ENCODE measurements at places on chromosomes 7 and 10. TPM values are rescaled to one million over a fixed set of nuclear protein-coding genes. Genes with fewer than 3 reads are reported as not detected.

DNA sequence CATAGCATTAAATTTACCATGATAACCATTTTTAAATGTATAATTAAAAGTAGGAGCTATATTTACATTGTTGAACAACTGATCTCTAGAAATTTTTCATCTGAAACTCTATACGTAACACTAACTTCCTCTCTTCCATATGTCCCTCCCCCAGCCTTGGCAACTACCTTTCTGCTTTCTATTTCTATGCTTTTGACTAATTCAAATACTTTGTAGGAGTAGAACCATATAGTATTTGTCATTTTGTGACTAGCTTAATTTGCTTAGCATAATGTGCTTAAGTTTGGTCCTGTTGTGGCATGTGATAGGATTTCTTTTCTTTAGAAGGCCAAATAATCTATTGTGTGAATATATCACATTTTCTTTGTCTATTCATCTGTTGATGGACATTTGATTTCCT lies 225.3 kb upstream of the POT1 start:
- DNase-seq, result no peak

DNA sequence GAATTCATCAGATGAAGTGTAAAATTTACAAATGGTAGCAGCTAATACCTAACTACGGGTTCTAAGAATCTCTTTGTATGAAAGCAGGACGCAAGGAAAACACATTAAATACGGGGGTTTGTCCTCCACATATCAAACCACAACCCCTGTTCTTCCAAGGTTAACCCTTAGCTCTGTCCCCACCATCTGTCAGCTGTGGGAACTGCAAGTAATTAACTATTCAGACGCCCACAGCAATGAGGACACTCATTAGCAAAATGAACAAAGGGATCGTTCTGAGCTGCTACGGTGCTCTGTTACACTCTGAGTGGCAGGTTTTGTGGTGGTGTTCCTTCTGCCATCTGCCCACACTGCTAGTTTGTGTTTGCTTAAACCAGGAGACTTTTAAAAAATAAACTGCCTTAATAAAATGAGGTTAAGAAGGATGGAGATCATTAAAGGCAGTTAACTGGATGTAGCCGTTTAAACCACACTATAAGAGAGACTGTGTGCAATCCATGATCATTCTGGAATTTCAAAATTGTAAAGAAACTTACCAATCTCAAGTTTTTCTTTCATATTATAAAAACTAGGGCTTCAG lies 51.4 kb downstream of the C10orf67 start:
- DNase-seq, result peak; percentile 68

DNA sequence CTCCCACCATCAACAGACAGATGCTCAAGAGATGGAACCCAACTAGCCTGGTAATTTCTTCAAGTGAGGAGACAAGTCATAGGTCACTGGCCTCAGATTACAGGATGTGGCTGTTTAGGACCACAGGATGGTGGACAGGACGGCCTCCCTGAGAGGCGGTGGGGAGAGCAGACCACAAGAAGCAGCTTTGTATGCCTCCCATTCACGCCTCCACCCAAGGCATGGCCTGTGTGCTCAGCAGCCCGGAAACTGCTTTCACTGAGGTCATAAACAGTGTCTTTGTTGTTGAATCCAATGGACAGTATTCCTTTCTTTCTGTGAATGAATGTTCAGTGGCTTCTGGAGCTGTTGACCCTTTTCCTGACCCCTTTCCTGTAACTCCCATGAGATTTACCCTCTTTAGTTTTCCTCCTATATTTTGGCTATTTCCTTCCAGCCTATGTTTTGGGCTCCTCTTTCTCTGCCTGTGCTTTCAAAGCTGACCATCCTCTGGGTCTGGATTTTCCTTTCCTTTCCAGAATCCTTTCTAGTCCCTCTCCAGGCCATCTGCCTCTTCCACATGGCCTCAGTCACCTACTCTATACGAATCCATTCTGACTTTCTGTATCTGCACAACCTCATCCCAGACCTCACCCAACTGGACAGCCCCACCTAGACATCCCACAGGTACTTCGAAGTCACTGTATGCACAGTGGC lies 32.4 kb upstream of the INPP5F start:
- DNase-seq, result peak; percentile 53

GRCh38 chr7:119007236-119007635 lies 782.7 kb downstream of the ANKRD7 start:
- DNase-seq, result no peak

The RET gene
- 1.9 TPM for polyA plus RNA-seq

The CPEB3 gene
- polyA plus RNA-seq, result 1.8 TPM

Measured in stomach (tissue), 19 donors.